Caco-2 (cell line): ENCODE measurements at places on chromosomes 4 and X.

DNA sequence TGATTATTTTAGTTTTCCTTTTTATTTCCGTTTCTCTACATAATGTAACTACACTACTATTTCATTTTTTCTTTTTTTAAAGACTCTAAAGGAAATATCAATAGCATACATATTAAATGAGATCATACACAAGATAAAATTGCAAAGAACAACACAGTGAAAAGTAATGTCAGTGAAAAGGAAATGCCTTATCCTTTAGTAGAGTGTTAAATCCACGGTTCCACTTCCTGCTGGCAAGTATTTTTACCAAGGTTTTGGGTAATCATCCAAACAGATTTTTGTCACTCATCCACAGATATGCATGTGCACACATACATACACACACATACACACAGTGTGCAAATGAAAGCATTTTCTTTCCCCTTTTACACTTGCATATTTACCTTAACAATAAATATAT is 548.9 kb downstream of the PPP4R3C start:
- no peak overlapping the region for H3K27ac ChIP-seq
- no peaks in the 10 kb centered on the region for H3K4me1 ChIP-seq
- no peak overlapping the region for H3K4me3 ChIP-seq
- no peaks in the 10 kb centered on the region for H3K27me3 ChIP-seq
- no peaks in the 10 kb centered on the region for H3K36me3 ChIP-seq

GRCh38 chrX:13536551-13536950 is 32.9 kb upstream of the EGFL6 start:
- no peaks in the 10 kb centered on the region for H3K36me3 ChIP-seq
- DNase-seq: no peak
- H3K4me1 ChIP-seq: no peaks in the 10 kb centered on the region
- no peak overlapping the region for H3K4me3 ChIP-seq
- no peaks in the 10 kb centered on the region for H3K27me3 ChIP-seq
- no peak overlapping the region for H3K27ac ChIP-seq

- DNase-seq: no peak
- H3K27ac ChIP-seq: no peak overlapping the region
- H3K4me3 ChIP-seq: no peak overlapping the region
These were observed 930.9 kb downstream of the DMD start for GRCh38 chrX:32280489-32280888.

DNA sequence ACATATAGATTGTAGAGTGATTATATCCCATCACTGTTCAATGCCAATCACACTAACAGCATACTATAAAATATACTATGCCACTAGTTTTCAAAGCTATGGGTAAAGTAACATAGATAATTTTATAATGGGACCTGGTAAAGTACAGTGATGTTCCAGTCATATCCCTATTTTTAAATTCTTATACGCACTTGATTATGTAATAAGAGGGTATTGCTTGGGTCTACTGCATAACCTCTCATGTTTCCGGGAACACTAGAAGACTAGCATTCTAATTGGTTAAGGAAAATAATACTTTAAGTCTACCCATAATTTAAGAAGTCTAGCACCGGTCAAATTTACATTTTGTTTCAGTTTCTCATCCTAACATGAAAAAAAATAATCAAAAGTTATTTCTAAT is 275.1 kb downstream of the CHIC1 start:
- H3K27ac ChIP-seq: no peak overlapping the region
- H3K4me3 ChIP-seq: no peak overlapping the region
- H3K27me3 ChIP-seq: no peaks in the 10 kb centered on the region
- no peak for DNase-seq
- no peaks in the 10 kb centered on the region for H3K36me3 ChIP-seq

- H3K36me3 ChIP-seq: no peaks in the 10 kb centered on the region
- no peak overlapping the region for H3K27ac ChIP-seq
- no peak overlapping the region for H3K4me3 ChIP-seq
These were observed 46.4 kb upstream of the VEGFD start for GRCh38 chrX:15430584-15430983.

GRCh38 chr4:156781852-156782251 is 189.7 kb downstream of the PDGFC start:
- no peak overlapping the region for H3K4me3 ChIP-seq
- no peaks in the 10 kb centered on the region; the same call in 1 of the 2 replicates for H3K4me1 ChIP-seq
- H3K36me3 ChIP-seq: no peaks in the 10 kb centered on the region
- no peak for DNase-seq
- no peaks in the 10 kb centered on the region for H3K27me3 ChIP-seq

- H3K36me3 ChIP-seq: no peaks in the 10 kb centered on the region
- H3K27ac ChIP-seq: no peak overlapping the region
- H3K4me3 ChIP-seq: no peak overlapping the region
- peaks cover 5% of the 10 kb centered on the region for H3K4me1 ChIP-seq
These were observed 19.2 kb downstream of the LNX1 start for GRCh38 chr4:53571936-53572599.

DNA sequence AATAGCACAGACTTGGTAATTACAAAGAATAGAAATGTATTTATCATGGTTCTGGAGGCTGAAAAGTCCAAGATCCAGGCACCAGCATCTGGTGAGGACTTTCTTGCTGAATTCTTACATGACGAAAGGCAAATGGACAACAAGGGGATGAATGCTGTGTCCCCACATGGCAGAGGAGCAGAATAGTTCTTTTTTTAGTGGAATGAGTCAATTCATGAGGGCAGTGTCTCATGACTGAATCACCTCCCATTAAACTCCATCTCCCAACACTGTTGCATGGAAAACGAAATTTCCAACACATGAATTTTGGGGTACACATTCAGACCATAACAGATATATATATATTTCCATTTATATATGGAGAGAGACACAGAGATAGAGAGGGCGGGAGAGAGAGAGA is 628.3 kb downstream of the TRIML1 start:
- H3K27me3 ChIP-seq: no peaks in the 10 kb centered on the region
- H3K27ac ChIP-seq: no peak overlapping the region
- H3K4me3 ChIP-seq: no peak overlapping the region
- H3K4me1 ChIP-seq: no peaks in the 10 kb centered on the region
- no peaks in the 10 kb centered on the region for H3K36me3 ChIP-seq

DNA sequence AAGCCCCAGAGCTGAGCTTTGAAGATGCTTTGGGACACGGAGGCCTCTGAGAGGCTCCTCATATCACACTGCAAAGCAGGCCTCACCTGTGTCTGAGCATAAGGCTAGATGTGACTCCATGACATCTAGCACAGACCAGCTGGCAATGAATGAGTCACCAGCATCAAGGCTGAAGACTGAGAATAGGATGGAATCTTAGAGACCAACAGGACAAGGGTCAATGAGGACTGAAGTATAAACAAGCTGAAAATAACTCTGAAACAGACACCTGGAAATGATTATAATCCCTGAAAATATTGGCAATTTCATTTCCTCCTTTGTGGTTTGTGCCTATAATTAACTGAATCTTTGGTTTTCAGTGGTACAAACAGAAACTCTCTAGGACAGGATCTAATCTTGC is 87.1 kb upstream of the PRPS1 start:
- no peak overlapping the region for H3K4me3 ChIP-seq
- H3K36me3 ChIP-seq: no peaks in the 10 kb centered on the region
- no peak overlapping the region for H3K27ac ChIP-seq

GRCh38 chrX:87299563-87300160 is 217.9 kb upstream of the KLHL4 start:
- no peak overlapping the region for H3K4me3 ChIP-seq
- H3K27me3 ChIP-seq: no peaks in the 10 kb centered on the region
- H3K27ac ChIP-seq: no peak overlapping the region
- no peak for DNase-seq
- H3K36me3 ChIP-seq: no peaks in the 10 kb centered on the region

GRCh38 chrX:1618689-1619088 is 3.8 kb downstream of the ASMT start:
- H3K4me1 ChIP-seq: no peaks in the 10 kb centered on the region
- H3K4me3 ChIP-seq: no peak overlapping the region
- no peak overlapping the region for H3K27ac ChIP-seq
- no peaks in the 10 kb centered on the region for H3K36me3 ChIP-seq
- DNase-seq: no peak

DNA sequence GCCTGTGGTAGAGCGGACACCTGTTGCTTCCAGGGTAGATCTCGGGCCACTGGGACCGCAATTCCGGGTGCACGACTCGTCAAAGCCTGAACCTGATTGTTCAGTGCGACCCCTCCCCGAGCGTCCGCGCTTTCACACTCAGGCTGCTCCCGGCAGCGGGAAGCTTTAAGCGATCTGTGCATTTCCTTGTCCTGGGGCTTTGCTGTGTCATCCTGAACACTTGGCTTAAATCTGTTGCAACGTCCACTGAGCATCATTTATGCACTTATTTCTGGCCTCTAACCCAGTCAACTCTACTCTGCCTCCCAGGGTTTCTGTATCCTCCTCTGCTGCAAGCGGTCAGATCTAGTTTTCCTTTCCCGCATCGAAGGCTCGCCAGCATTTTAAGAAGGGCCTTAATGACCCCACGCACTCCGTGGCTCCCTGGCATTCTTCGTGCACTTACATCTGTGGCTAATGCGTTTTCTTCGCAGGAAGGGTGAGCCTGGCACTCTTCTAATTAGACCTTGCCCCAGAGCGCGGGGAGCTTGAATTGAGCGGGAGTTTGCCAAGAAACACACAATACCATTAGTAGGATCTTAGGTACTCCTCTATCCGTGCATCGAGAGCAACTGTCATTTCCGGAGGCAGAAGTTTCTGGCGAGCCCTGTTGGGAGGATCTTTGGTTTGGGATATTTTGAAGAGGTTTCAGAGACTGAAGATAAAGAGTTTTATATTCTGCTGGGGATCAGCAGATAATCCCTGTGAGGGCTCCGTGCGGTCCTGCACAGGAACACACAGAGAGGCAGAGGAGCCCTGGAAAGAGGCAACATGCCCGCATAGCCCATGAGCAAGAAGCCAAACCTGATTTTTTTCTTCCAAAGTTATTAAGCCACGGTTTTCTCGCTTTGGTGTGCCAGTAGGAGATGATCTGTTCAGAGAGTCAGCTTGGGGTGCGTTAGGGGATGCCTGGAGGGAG is 654 bp upstream of the DDIT4L start:
- no peaks in the 10 kb centered on the region for H3K36me3 ChIP-seq
- H3K4me1 ChIP-seq: no peaks in the 10 kb centered on the region
- no peak for DNase-seq
- peak overlapping the region; percentile 45 for H3K4me3 ChIP-seq

DNA sequence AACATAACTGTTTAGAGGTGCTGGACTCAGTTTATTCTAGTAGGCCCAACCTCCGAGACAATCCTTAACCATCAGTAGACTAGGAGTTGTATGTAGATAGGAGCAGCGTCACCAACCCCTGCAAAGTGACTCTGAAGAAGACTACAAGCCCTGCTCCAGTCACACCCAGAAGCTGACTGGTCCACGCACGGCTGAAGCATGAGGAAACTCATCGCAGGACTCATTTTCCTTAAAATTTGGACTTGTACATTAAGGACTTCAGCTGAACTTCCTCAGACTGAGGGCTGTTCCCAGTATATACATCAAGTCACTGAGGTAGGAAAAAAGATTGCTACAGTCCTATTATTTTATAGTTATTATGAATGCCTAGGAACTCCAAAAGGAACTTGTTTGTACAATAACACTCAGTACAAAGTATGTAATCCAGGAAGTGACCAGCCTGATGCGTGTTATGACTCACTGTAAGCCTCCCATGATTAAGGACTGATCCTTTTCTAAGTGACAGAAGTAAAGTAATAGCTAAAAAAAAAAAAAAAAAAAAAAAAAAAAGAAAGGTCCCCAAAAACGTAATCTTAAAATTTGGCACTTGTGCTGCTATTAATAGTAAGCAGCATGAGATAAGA is 41.6 kb upstream of the UGT2B7 start:
- peaks cover 24% of the 10 kb centered on the region; the same call in 1 of the 2 replicates for H3K4me1 ChIP-seq
- no peak overlapping the region for H3K4me3 ChIP-seq
- H3K36me3 ChIP-seq: no peaks in the 10 kb centered on the region
- H3K27ac ChIP-seq: no peak overlapping the region

DNA sequence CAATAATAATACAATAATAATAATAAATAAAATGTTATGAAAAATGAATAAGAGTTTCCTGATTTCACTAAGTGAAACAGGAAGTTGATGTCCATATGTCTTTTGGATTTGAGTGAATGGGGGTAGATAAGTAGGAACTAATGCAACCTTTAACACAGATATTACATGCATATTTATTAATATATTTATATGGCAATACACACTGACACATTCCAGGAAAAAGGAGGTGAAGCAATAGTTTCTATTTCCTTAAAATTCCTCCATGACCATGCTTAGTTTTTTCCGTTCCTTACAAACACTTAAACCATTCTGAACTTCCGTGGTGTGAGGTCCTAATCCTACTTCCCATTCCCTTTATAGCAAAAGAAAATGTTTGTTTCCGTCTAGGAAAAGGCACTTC is 48.3 kb downstream of the ATXN3L start:
- no peaks in the 10 kb centered on the region for H3K36me3 ChIP-seq
- H3K4me3 ChIP-seq: no peak overlapping the region
- no peak for DNase-seq
- H3K27me3 ChIP-seq: no peaks in the 10 kb centered on the region
- peak overlapping the region; percentile 73 for H3K27ac ChIP-seq
- H3K4me1 ChIP-seq: peaks cover 22% of the 10 kb centered on the region; the same call in 1 of the 2 replicates

GRCh38 chr4:38109896-38110295 is 149.7 kb downstream of the PTTG2 start:
- H3K4me1 ChIP-seq: peaks cover 18% of the 10 kb centered on the region
- no peaks in the 10 kb centered on the region for H3K27me3 ChIP-seq
- no peak overlapping the region for H3K4me3 ChIP-seq
- DNase-seq: no peak
- peak overlapping the region; percentile 23 for H3K27ac ChIP-seq

DNA sequence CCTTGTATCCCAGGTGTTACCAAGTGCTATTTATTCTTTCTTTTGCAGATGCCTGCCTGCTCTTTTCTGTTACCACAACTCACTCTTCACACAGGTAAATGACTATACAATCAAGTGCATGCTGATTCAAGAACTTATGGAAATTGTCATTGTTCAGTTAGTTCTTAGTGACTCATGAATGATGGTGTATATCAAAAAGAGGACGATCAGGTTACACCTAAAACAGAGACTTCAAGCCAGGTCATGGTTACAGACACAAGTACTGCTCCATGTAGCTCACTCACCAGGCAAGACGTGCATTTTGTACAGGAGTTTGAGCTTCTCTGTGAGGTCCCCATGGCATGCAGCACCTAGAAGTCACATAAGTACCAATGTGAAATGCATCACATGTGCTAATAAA is 59.3 kb upstream of the UCP1 start:
- H3K4me1 ChIP-seq: no peaks in the 10 kb centered on the region
- no peaks in the 10 kb centered on the region for H3K27me3 ChIP-seq
- H3K36me3 ChIP-seq: no peaks in the 10 kb centered on the region
- DNase-seq: no peak

DNA sequence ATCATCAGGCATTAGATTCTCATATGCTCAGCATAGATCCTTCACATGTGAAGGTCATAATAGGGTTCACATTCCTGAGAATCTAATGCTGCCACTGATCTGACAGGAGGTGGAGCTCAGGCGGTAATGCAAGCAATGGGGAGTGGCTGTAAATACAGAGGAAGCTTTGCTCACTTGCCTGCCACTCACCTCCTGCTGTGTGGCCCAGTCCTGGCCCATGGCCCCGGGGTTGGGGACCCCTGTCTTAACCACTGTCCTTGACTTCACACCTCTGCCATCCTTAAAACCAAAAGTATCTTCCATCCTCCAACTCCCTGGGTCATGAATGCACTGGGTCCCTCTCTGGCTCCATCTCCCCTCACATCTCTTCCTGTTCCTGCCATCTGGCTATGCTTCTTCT is 129.1 kb downstream of the HMX1 start:
- H3K4me3 ChIP-seq: no peak overlapping the region
- no peaks in the 10 kb centered on the region for H3K4me1 ChIP-seq
